Activated CD4-positive, alpha-beta T cell treated with anti-CD3 and anti-CD28 coated beads for 24 hours (primary cell): ENCODE measurements at places on chromosomes 16 and 17.

DNA sequence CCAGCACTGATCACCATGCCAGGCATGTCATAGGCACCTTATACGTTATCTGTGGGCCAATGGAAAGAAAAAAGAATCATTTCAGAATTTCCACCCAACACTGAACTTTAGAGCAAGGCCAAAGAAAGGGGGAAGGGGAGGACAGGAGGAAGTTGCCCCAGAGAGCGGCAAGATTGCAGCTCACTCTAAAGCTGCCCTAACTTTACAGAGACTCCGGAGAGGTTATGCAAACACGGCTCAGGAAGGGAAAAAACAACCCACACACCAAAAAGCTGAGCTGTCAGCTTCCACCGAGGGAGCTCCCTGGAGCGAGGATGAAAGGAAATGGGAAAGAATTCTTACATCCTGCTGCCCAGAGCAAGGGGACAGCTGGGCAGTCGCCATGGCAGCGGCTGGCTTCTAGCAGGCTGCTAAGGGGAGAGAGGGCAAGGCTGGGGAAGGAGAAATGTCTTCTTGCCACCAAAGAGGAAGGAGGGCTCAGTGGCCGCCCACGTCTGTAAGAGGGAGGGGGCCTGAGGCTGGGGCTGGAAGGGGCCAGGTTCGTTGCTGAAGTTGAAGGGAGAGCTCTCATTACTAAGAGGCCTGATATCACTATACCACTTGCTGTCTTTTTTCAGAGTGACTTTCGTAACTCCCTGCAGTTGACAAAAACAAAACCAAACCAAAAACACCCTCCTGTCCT lies 18.2 kb downstream of the COTL1 start:
- DNase-seq: peak; percentile 47

- no peak for DNase-seq
These were observed 13.2 kb downstream of the IGFBP4 start for GRCh38 chr17:40456396-40456951.

DNA sequence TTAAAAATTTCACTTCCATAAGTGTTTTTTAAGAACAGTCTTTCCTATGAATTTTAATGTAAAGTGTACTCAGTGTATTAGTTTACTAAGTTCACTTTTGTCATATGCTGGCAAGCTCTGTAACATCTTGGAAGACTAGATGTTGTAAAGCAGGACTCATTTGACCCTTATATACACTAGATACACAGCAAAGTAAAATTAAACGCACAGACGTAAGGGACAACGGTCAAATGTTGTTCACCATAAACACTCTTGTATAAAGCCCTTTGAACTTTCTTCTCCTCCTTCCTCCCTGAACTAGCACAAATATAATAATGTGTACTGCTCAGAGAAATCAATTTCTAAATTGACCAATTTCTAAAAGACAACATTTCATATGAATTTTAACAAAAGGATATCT lies 7.0 kb upstream of the GOT2 start:
- no peak for DNase-seq

DNA sequence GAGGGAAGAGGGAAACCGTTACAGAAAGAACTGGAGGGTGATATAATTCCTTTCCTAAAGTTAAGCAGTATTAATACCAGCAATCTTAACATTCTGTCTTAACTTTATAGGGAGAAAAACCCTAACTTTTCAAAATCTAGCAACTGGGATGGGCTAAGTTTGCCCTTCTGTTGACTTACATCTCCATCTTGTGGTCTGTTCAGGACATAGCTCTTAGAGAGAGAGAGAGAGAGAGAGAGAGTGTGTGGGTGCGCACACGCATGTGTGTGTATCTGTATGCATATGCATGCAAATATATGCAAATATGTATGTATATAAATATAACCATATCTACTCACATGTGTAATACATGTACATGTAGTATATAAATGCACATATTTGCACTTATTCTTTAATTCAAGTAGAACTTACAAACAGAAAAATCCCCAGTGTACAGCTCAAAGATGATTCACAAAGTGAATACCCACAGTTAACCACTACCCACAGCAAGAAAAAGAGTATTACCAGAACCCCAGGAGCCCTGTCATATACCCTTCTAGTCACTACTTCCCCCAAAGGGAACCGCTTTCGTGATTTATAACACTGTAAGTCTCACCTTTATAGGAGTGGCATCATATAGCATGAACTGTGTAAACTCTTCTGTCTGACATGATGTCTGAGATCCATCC lies 46.5 kb downstream of the STX8 start:
- DNase-seq: no peak

DNA sequence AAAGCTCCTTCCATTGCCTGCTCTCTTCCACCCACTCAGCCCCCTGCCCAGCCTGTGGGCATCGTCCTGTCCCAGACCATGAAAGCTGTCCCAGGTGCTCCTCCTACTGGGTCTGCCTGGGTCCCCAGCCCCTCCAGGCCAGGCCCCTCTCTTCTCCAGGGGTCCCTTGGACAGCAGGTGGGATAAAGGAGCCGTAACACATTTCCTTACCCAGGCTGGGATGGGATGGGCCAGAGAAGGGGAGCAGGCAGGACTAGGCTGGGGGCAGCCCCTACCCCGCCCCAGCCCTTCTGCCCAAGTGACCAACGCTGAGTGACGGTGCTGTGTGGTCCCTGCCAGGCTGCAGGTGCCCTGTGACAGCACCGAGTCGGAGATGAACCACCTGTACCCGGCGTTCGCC lies 80.1 kb downstream of the MGAT5B start:
- no peak for DNase-seq

DNA sequence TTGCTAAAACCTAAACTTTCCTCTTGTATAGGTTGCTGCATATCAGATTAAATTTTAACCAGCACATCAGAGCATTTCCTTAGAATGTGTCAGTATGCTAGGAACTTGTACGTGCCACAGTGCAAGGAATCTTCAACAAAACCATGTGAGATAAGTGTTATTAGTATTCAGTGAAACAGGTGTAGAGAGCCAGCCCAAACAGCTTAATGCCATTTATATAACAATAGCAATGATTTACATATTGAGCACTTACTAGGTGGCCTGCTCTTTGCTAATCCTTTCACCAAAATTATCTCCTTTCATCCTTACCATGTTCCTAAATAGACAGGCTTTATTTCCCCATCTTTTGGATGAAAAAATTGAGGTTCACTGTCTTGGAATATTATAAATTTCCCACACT lies 485.7 kb downstream of the HS3ST4 start:
- no peak for DNase-seq

- DNase-seq: no peak
These were observed 478.8 kb upstream of the CDH11 start for GRCh38 chr16:65600629-65601028.

- DNase-seq: no peak
These were observed 13.9 kb upstream of the GINS3 start for GRCh38 chr16:58378401-58378800.

DNA sequence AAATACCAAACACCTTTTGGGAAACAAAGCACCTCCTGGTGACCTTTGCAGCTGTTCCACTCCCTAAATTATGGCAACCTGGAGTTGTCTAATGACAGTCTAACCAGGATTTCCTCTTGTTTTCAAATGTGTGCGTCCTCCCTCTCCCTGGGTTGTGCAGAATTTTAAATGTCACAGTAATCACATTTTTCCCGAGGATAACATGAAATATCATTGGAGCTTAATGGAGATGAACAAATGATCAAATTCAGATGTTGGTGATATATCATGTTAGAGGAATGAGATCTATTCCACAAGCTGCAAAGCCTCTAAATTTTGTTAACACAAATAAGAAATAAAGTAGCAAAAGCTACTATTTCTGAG lies 86.9 kb upstream of the HLF start:
- no peak for DNase-seq

DNA sequence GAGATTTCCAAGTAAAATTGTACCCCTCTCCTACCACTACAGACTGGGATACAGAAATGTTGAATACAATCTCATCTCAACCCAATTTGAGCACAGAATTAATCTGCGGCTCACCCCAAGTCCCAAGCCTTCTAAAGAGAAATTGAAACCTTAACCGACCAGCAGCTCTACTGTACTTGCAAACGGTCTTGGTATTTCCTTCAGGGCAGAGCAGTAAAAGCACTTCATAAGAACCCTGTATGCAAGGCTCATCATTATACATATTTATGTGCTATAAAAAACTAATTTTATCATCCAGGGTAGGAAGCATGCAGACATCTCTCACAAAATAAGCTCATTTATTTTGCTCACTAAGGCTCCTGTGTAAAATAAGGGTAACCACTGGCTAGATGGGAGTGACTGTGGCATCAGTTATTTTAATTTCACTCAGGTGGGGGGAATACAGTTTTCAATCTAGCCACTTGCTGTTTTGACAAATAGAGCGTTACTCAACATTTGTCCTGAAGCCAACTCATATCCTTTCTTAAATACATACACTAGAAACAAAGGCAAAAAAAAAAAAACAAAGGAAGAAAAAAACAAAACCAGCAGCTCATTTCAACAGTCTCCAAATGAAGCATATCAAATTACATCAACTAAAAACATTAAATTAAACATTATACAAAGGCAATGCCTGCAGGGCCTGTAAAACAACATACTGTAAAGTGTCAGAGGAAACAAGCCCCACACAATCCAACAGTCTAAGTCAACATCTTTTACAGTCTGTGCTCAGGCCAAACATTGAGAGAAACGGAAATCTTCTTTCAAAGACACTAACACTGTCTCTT lies 65.0 kb downstream of the PARN start:
- DNase-seq: no peak

- no peak for DNase-seq
These were observed 105.9 kb upstream of the FAM20A start for GRCh38 chr17:68707031-68707430.

DNA sequence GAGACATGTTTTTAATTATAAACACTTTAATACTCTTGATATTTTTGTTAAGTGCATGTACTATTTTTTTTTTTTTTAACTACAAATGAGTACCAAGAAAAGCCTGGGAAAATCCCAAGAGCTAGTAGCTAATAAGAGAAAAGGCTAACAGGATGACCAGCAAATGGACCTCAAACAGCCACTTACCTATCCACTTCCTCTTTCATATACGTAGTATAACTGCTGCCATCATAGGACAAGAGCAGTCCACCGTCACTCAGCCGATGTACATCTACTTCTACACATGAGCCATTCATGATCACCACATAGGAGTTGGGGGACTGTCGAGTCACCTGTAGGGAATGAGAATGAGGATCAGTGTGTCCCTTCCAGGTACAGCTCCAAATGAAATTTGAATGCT lies 128.0 kb upstream of the C17orf78 start:
- no peak for DNase-seq

GRCh38 chr16:74562117-74562516 lies 44.8 kb downstream of the GLG1 start:
- DNase-seq: no peak

DNA sequence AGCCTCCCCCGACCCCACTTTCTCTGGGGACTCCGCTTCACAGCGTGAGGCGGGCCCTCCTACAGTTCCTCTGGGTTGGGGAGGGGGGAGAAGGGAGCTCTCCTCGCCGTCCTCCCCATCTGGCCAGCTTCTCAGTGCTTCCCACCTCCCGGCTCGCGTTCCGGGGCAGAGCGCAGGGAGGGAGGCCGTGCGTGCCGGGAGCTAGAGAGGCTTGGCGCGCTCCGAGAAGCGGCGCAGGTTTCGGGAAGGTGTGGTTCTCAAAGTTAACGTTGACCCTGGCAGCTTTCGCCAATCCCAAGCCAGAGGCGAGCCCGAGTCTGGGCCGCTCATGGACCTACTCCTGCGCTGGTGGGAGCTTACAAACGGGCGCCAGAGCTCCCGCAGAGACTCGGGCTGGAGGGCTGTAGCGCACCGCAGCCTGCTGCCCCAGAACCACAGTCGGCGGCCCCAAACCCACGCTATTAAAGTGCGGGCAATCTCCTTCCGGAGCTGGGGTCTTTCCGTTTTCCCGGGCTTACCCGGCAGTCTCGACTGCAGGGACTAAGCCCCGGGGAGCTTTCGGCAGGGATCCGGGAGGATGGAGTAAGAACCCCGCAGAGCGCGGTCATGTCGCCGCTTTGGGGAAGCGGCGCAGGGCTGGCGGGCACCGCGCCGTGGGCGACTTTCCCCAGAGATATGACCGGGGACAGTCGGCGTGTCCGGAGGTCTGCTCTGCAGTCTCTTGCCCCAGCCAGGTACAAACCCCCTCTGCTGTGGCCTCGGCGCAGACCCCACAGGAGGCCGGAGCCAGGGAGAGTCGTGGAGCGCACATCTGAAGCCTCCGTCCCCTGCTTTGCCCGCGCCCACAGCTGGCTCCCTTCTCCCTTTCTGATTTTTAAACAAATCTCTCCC lies 787 bp downstream of the CDH11 start:
- DNase-seq: no peak

GRCh38 chr16:65524997-65525396 lies 403.1 kb upstream of the CDH11 start:
- DNase-seq: no peak

DNA sequence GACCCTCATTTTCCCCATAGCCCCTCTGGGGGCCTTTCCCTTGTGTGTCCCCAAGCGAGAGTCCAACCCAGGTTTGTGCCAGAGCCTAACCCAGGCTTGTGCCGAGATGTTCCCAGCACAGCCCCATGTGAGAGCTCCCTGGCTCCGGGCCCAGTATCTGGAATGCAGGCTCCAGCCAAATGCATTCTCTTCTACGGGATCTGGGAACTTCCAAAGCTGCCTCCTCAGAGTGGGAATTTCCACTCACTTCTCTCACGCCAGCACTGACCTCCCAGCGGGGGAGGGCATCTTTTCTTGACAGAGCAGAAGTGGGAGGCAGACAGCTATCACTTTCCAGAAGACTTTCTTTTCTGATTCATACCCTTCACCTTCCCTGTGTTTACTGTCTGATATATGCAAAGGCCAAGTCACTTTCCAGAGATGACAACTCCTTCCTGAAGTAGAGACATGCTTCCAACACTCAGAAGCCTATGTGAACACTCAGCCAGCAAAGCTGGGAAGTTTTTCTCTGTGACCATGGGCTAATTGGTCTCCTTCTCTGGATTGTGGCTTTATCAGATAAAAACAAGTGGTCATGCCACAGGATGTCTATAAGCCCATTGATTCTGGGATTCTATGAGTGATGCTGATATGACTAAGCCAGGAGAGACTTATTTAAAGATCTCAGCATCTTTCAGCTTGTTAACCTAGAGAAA lies 2.5 kb upstream of the CCL2 start:
- DNase-seq: no peak

DNA sequence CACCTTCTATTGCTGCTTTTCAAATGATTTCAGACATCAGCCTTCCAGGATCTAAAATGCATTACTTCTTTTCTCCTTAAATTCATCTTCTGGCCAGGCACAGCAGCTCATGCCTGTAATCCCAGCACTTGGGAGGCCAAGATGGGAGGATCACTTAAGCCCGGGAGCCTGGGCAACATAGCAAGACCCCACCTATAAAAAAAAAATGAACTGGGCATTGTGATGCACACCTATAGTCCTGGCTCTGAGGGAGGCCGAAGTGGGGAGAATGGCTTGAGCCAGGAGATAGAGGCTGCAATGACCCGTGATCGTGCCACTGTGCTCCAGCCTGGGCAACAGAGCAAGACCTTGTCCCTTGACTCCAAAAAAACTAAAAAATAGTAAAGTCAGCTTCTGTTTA lies 208.5 kb downstream of the SPECC1 start:
- DNase-seq: no peak
